ENCODE measurements at places on chromosomes 6 and 20.

DNA sequence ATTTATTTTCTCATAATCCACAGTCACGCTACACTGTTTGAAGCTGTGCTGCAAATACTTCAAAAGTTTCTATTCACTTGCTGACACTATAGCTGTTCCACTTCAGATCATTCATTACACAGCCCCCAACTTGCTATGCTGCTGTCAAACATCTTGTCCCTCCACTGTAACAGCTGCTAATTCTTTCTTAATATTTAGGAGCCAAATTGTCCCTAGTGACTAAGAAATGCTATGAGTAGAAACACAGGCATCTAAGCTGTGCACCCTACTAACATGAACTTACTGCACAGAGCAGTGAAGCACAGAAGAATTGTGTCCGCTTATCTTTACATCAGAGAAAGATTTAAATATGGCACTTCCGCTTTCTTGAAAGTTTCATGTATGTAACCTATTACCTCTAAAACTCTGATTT is 91.3 kb downstream of the PDE10A start:
- DNase-seq = peak; percentile 21

DNA sequence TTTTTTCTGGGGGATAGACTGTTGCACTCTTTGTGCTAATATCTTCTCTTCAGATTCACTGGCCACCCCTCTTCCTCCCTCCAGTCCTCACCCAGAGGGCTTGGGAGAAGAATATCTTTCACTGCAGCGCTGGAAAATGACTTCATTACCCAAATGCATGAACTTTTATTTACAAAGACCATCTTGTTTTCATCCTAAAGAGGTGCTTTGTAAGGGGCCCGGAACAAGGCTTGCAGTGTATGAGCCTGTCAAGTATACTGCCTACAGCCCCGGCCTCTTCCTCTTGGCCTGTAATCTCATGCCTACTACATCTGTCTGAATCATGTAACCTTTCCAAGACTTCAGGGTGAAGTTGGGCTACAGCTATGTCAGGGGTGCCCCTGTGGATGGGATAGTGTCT is 554 bp upstream of the LAMA4 start:
- DNase-seq = no peak

DNA sequence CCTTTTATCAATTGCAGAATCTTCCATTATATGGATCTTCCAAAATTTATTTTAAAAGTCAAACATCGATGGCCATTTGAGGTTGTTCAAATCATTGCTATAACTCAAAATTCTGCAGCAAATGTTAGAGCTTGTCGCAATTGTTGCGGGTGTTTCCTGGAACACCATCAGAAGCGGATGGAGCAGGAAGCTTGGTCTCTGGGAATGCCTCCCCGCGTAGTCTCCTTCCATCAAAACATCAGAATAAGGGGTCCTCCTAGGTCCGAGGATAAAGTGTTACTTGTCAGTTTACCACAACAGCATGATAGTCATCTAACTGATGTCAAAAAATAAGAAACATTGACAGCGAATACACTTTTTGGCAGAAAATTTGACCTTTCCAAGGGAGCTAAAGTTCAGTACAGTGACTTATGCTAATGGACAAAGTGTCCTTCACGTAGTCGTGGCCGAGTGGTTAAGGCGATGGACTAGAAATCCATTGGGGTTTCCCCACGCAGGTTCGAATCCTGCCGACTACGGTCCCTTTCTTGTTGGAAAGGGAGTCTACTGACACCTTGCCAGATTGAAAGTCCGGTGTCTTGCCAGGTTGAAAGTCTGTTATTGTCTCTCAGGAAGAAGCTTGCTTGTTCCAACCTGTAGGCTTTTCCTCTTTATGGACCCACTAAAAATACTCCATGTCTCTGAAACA is 59.0 kb upstream of the ZNF184 start:
- DNase-seq = peak; percentile 27

DNA sequence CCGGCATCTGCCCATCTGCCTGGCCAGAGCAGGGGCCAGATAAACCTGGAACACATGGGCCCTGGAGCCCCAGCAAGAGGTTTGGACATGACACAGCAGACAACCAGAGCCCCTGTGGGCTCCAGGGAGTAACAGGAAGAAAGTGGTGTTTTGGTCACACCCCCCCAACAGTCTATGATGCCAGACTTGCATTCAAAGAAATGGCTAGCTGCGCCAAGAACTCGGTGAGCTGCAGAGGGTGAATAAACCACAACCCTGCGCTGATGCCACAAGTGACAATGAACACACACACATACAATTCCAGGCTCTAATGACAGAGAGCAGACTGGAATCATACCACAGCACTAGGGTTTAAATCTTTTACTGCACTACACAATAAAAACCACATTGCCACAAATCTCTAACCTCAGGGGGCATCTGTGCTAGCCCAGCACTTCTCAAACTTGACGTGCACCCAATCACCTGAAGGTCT is 34.0 kb downstream of the TRERF1 start:
- DNase-seq = no peak

DNA sequence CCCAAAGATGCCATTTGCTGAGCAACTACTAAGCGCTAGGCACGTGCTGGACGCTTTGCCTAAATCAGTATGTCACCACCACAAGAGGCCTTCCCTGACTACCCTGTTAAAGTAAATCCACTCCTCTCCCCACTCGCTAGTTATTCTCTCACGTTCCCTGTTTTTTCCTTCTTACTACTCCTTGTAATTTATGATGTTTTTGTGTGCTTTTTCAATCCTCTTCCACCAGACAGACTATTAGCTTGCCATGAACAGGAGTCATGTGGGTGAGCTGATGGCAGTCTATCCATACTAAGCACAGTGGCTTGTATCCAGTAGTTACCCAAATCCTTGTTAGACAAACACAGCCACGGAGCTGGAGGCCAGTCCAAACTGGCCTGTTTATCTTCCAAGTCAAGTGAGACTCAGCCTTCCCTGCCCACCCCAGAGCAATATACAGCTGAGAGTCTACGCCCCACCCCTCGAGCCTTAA is 41.2 kb downstream of the C6orf132 start:
- DNase-seq = no peak

GRCh38 chr6:153149891-153150290 is 18.8 kb upstream of the RGS17 start:
- no peak for DNase-seq

- DNase-seq = no peak
These were observed 134.9 kb downstream of the ISM1 start for GRCh38 chr20:13355941-13356486.

GRCh38 chr6:127328043-127328609 is 15.3 kb downstream of the ECHDC1 start:
- DNase-seq = no peak

DNA sequence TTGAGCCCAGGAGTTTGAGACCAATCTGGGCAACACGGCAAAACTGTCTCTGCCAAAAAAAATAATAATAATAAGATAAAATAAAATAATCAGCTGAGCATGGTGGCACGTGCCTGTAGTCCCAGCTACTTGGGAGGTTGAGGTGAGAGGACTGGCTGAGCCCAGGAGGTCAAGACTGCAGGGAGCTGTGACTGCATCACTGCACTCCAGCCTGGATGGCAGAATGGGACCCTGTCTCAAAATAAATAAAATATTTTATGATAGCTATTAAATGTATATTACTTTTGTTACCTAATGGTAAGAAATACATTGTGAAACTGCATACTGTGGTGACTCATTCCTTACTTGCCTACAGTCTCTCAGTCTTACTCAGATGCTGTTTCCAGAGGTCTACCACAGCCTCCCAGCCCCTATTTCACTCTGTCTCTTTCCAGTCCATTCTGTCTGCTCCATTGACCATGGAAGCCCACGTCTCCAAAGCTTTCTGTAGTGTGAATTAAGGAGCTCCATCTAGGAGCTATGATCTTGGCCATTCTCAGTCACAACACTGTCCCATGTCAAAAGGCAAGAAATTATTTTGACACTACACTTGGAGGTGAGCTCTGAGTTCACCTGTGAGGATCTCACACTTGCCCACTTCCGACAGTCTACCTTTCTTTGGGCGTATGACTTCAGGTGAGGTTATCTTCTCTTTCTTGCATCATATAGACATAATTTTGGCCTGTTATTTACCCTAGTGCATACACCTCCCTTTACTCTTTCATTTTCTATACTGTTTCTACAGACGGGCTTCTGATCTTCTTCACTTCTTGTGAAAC is 22.4 kb upstream of the SNX9 start:
- DNase-seq = peak; percentile 79

DNA sequence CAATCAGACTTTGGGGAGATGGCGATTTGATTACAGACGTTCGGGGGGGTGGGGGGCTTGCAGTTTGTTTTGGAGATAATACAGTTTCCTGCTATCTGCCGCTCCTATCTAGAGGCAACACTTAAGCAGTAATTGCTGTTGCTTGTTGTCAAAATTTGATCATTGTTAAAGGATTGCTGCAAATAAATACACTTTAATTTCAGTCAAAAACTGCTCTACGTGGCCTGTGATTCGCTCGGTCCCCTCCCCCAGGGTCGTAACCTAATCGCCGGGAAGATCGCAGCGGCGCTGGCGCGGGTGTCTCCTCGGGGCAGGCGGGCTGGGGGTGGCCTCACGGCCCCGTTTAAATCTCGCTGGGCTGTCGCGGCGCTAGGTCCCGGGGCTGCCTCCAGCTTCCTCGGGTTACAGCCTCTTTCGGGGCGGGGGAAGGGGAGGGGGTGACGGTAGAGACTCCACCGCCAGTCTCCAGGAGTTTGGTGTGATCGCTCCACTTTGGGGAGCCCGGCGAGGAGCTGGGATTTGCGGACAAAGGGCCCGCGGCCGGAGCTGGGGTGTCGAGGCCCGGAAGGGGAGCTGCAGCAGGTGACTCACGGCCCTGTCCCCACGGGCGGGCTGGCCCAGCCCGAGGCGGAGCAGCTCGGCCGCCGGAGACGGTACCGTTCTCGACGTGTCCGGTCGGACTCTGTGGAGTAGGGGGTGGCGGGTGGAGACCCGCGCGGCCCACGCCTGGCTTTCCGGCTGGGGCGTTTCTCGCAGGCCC is 4.2 kb downstream of the FOXC1 start:
- no peak for DNase-seq

DNA sequence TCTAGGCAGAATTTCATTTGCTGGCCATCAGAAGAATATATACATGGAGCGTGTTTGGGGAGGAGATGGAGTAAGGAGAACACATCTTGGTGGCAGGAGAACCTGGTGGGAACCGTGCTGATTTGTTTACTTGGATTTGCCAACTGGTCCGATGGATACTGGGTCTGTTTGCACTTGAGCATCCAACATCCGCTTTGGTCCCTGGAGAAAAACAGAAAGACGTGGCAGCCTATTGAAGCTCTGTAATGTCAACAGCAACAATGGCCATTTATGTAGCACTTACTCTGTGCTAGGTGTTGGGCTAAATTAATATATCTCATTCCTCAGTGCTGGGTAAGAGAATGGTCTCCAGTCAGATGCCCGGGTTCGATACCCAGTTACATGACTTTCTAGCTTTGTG is 125.6 kb downstream of the BCAS1 start:
- no peak for DNase-seq

GRCh38 chr20:32706486-32706885 is 32.7 kb upstream of the C20orf203 start:
- no peak for DNase-seq

- DNase-seq = no peak
These were observed 58.6 kb downstream of the LIN28B start for GRCh38 chr6:105015482-105015881.

DNA sequence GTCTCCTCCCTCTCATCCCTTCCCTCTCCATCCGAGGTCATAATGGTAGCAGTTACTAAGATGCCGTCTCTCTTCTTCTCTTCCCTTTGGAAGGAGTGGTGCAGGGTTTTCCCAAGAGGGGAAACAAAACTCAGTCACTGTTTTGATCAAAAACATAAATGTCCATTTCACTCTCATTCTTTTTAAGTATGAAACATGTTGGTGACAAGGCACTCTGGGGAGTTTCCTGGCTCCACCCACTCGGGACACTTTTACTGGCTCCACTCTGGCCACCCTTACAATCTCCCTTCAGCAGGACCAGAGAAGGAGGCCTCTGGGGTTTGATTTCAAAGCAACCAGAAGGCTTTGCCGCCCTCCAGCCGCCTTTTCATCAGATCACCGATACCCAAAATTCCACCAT is 57.0 kb downstream of the FGD2 start:
- peak; percentile 23 for DNase-seq

DNA sequence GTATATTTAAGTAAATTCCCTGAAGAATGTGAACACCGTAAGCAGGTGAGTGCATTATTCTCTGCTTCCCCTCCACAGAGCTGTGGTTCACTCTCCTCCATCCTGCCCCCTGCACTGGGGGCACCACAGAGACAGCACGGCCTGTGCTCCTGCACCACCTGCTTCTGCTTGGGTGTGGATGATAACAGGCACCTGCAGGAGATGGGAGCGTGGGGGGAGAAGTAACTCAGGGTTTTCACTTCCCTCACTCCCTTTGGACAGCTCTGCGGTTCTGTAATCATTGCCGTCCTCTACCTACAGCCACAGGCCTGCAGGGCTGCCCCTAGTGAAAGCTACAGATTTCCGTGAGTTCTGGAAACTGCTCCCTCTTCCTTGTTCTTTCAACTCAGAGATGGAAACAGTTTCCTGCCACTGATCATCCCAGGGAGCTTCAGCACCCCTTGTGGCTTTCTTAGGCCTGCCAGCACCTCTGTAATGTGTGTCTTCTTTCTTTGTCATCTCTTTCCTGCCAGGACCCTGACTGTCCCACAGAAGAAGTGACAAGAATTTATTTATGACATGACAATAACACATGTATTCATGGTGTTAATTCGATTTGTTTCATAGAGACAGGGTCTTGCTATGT is 21.3 kb upstream of the MICB start:
- DNase-seq = no peak
